ENCODE measurements at places on chromosomes 11 and 22.
A peak's percentile ranks its signal among the peaks of the same experiment; 100 is the strongest.

GRCh38 chr11:85893395-85893794, 38.2 kb downstream of the CCDC83 start:
- no peak for DNase-seq

DNA sequence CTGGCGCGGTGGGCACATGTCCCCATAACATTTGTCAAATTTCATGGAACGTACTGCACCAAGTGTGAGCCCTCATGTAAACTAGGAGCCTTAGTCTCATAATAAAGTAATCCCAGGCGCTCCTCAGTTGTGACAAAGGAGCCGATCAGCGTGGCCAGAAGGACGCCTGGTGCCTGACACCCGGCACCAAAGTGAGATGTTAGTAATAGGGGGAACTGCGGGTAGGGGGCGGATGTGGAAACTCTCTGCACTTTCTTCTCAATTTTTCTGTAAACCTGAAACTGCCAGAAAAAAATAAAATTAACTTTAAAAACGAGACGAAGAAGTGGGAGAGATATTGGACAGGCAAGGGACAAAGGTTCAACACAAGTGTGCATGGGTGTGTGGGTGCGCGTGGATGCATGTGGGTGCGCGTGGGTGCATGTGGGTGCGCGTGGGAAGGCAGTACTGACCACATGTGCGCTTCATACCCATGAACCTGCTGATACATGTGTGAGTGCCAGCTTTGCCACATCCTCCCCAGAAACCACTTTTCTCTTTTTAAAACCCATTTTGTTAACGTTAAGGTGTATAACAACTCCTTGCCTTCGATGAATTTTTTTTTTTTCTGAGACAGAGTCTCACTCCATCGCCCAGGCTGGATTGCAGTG, 55.4 kb upstream of the LINC01488 start:
- DNase-seq, result no peak

DNA sequence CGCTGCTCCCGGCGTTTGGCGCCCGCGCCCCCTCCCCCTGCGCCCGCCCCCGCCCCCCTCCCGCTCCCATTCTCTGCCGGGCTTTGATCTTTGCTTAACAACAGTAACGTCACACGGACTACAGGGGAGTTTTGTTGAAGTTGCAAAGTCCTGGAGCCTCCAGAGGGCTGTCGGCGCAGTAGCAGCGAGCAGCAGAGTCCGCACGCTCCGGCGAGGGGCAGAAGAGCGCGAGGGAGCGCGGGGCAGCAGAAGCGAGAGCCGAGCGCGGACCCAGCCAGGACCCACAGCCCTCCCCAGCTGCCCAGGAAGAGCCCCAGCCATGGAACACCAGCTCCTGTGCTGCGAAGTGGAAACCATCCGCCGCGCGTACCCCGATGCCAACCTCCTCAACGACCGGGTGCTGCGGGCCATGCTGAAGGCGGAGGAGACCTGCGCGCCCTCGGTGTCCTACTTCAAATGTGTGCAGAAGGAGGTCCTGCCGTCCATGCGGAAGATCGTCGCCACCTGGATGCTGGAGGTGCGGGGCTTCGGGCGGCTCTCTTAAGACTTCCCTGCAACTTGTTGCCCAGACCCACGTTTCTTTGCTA, at the start of gene CCND1:
Gene CCND1 (plus strand): TSS at position 162 of the 587 bp plus-strand sequence. CDS start 158 bp downstream, at position 320.
- no peak for DNase-seq

- DNase-seq, result no peak
Observed at GRCh38 chr11:104183593-104183992, 19.6 kb upstream of the PDGFD start.

GRCh38 chr11:66835768-66836405, 7.4 kb upstream of the RCE1 start:
- no peak for DNase-seq

- DNase-seq, result no peak
Observed at GRCh38 chr11:127656116-127656836, 655.7 kb upstream of the KIRREL3 start.

- no peak for DNase-seq
Observed at GRCh38 chr22:43182118-43182517, 4.8 kb downstream of the TTLL12 start.

GRCh38 chr11:94543695-94544645, at the start of gene FUT4:
FUT4 (plus strand) TSS chr11:94543921; CDS start chr11:94544134, 213 bp downstream.
- DNase-seq, result peak; percentile 43

DNA sequence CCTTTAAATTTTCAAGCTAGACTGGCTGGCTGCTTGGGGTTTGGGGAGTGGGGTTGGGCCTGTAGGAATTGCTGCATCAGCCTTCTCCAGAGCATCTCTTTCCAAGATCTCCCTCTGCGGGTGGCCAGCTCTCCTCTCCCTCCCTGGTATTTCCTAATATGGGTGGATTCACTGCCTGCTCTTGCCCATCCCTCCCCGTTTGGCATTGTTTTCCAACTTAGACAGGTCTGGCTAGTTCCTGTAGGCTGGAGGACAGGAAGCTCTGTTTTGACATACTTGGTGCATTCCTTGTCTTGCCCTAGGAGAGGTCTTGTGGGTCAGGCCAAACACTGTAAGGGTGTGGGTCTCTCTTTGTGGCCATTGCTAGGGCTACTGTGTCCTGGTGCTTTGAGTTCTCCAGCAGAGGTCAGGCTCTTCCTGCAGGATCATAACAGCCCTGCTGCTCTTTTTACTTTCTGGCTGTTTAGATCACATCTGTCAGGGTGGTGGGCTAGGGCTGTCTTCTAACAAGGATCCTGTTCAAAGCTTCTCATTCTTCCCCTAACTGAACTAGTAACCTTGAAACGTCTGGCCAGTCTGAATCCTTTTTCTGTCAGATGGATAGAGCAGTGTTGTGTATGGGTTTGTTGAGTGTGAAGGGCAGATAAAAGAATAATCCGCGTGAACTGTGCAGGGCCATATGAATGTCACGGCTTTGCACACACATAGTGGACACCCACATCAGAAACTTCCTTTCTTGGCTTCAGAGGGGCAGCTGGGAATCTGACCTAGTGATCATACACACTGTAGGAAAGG, 18.3 kb upstream of the MICALL1 start:
- no peak for DNase-seq

Measured in stimulated activated CD8-positive, alpha-beta memory T cell treated with anti-CD3 and anti-CD28 coated beads, Interleukin-7, amount 100 ng/mL, for 1 hour (primary cell).